ENCODE measurements at places on chromosomes 5 and 9. TPM values are rescaled to one million over a fixed set of nuclear protein-coding genes. Genes with fewer than 3 reads are reported as not detected.
A peak's percentile ranks its signal among the peaks of the same experiment; 100 is the strongest.

DNA sequence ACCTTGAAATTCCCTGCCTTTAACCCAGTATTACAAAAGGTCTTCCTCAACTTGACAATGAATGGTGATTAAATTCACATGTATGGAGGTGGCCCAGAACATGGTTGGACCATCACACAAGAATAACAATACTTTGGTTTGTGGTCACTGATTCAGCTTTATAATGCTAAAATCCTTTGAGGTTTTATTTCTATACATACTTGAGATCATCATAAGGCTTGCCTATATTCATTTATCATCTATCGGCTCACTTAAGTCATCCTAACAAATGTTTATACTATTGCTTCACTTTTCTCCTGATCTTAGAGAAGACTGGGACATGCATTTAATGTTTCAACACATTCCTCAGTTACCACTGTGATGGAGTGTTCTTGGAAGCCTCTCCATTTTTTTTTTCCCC, 191.3 kb downstream of the DMAC1 start:
- DNase-seq: no peak

- DNase-seq: peak; percentile 39
These were observed 10.0 kb upstream of the SHISAL2B start for GRCh38 chr5:64680289-64680688.

GRCh38 chr9:98410185-98410697, 154.8 kb upstream of the TBC1D2 start:
- peak; percentile 66 for DNase-seq

NDOR1 gene
- total RNA-seq: 5.1 TPM

PITX1 gene
- not detected for total RNA-seq

- DNase-seq: no peak
These were observed 151.9 kb downstream of the EBF1 start for GRCh38 chr5:158947846-158948245.

DNA sequence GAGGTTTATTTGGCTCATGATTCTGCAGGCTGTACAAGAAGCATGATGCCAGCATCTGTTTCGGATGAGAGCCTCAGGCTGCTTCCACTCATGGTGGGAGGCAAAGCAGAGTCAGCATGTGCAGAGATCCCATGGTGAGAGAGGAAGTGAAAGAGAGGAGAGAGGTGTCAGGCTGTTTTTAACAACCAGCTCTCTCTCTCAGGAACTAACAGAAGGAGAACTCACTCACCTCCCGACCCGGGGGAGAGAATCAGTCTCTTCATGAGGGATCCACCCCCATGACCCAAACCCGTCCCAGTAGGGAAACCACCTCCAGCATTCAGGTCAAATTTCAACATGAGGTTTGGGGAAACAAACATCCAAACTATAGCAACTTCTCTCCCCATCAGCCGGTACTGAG, 187.7 kb downstream of the ENC1 start:
- DNase-seq: no peak

CDX1 gene
- not detected for total RNA-seq

- DNase-seq: peak; percentile 29
These were observed 85.3 kb upstream of the ADRB2 start for GRCh38 chr5:148740966-148741742.

DNA sequence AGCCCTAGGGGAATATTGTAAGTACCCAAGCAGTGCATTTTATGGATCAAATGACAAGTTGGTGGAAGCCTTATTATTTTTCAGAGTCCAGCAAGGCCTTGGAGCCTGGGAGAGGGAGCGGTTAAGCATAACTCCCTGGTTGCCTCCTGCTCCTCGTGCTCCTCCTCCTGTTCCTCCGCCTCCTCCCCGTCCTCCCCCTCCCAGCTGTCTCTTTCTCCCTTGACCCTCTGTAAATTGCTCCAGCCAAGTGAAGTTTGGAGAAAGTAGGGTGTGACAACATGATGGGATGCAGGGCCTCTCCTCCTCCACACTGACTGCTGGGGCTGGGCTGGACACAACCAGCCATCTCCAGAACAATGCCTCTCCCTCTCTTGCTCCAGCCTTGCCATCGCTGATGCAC, 586.9 kb downstream of the CCDC171 start:
- no peak for DNase-seq

- DNase-seq: peak; percentile 27
These were observed 213.3 kb upstream of the FBXL7 start for GRCh38 chr5:15286650-15287049.

PKD2L2 gene
- total RNA-seq: not detected

GRCh38 chr5:81657386-81657785, 93.5 kb downstream of the SSBP2 start:
- no peak for DNase-seq

DNA sequence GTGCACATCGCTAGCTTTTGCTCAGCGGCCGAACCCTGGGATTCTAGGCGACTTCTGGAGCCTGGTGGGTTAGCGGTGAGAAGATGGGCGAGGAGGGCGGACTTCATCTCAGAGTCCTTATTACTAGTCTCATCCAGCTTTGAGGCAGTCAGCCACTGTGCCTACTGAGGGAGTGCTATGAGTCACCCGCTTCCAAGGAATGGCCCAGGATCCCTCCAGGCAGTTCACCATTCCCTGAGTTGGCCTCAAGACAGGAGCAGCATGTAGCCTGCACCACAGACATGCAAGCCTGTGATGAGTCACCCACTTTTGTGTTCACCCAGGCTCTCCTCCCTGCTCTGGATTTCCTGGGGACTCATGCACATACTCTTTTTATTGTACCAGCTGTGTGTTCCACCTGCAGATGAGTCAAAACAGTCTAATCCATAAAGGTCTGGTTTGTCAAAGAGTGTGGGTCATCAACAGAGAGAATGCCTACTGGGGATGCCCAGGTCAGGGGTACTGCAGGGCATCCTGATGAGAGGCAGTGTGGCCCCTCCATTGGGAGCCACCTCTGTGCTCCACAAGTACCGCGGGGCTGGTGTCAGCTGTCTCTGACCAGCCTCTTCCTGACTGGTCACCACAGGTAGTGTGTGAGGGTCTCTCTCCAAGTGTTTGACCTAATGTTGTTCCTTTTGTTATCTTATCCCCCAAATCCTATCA, 20.2 kb downstream of the SLC22A5 start:
- no peak for DNase-seq

- peak; percentile 58 for DNase-seq
These were observed 8.6 kb downstream of the KLHL9 start for GRCh38 chr9:21326526-21327139.

PDE8B gene
- total RNA-seq: 4.3 TPM

GRCh38 chr5:40569546-40570270, 110.0 kb upstream of the PTGER4 start:
- no peak for DNase-seq

CDKN2B-AS1 gene
- not detected for total RNA-seq

DNA sequence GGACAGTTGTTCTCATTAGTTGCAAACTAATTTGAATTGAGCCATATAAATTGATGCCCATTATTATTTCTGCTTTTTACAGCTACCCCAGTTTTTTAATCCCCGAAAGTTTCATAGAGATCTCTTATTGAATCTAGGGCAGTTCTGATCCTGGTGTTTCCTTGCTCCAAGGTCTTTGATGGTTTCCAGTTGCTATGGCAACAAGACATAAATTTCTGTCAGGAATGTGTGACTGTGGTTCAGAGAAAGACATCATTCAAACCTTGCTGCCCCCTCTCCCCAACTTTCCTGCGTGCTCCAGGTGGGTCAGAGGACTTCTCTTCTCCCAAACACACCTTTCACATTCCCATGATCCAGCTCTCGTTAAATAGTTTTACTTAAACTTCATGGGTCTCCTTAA, 63.4 kb downstream of the TAF11L14 start:
- DNase-seq: no peak

DNA sequence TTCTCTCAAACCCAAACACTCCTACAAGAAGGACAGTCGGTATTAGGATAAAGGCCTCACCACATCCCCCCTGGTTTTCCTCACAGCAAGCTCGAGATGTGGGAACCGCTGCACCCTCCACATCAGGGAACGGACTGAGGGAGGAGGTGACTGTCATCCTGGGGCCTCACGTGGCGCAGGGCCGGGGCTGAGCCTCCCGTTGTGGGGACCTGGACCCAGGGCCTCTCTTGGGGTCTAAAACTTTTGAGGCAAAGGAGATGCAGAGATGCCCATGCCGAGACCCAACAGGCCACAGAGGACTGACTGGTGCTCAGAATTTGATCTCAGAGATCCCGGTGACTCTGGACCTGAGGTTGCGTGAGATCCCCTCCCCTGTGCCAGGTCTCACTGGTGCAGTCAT, 72.7 kb downstream of the MRPL36 start:
- DNase-seq: no peak

LHX3 gene
- total RNA-seq: not detected

DNA sequence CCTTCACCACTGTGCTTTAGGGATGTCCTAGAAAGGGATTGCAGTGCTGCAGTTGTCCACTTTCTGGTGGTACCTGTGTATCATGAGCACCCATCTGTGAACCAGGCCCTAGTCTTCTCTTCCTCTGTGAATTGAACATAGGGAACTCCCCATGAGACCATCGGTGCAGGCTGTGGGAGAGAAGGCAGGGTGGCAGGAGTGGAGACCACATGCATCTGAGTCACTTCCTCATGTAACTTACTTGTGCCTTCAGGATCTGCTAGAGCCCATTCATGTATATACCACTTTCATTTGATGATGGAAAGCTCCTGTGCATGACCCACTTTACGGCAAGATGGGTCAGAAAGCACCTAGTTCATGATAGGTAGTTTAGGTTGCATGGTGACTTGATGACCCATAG, 478.1 kb upstream of the CDH9 start:
- no peak for DNase-seq

- DNase-seq: peak; percentile 79
These were observed 34.4 kb downstream of the CFAP90 start for GRCh38 chr5:7816535-7816901.

GRCh38 chr5:156678484-156678883, 171.6 kb upstream of the PPP1R2B start:
- no peak for DNase-seq

LCN1 gene
- total RNA-seq: not detected

- no peak for DNase-seq
These were observed 1.2 kb upstream of the GRK6 start for GRCh38 chr5:177425196-177425800.

DNA sequence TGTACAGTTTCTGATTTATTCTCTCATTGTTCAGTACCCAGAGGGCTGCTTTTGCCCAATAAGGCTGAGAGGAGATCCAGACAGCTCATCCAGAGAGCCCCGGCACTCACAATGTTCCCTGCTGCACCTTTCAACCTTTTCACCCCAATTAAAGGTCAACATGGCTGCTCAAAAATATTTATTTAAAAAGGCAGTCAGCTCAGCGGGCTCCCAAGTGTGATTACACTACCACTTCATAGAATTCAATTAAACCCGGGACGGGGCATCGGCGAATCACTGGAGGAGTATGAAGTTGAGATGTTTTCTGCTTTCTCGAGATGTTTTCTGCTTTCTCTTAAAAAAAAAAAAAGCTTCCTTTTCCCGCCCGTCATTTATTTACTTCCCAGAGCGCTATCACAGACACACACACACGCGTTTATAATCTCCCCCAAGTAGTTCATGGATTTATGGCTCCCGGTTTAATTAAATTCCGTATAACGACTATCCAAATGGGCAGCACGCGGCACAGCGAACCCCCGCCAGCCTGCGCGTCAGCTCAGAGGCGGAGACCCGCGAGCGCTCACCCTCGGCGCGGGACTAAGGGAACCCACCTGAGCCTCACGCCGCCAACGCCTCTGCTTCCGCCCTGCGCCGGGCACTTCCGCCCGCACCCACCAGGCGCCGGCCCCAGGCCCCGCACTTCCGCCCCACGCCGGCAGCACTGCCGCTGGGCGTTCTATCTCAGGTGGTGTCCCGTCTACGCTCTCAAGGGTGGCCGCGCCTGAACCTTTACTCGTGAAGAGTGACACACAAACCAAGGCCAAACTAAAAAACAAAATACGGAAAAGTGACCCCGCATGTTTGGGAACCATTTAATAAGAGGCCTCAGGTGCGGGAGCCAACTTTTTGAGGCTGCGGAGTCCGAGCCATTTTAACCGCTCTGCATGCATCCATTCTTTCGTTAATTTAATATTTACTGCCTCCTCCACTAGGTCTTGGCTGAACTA, at the start of gene C5orf63:
C5orf63 (minus strand) TSS at position 642 of the 986 bp plus-strand sequence. CDS start 14,507 bp downstream, outside the sequence.
- no peak for DNase-seq

FBXL7 gene
- 14.0 TPM for total RNA-seq

DNA sequence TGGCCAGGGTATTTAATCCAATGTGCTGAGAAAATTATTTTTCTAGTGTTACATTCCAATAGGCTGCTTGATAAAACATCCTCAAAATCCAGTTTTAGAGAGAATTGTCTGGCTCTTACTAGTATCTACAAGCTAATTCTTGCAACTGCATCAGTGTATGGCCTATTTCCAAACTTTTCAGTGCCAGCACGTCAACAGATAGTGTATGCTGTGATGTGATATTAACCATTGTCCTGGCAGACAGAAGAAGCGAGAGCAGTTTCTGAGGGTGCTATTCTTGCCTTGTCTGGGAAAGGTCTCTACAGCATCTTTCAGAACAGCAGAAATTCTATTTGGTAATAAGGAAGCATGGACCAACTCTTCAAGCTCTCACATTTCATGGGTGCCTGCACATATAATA, 174.2 kb upstream of the CDH12 start:
- DNase-seq: no peak

DNA sequence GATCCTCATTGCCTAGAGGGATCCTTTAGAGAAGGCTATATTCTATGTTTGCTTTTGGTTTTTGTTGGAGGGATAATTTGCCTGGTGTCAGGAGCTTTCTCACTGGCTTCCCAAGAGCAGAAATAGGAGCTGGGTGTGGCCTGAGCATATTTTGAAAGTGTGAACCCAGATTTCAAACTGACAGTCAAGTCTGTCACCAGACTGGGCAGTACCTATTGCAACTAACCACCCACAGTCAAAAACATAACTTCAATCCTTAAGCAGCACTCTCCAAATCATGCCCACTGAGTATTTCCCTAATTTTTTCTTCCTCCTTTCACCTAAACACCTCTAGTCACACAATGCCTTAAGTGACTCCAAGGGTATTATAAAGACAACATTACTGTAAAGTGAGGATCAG, 278.4 kb downstream of the EBF1 start:
- DNase-seq: no peak

TICAM2 gene
- total RNA-seq: 0.03 TPM

- no peak for DNase-seq
These were observed 7.4 kb downstream of the PSAT1 start for GRCh38 chr9:78304357-78304756.

DNA sequence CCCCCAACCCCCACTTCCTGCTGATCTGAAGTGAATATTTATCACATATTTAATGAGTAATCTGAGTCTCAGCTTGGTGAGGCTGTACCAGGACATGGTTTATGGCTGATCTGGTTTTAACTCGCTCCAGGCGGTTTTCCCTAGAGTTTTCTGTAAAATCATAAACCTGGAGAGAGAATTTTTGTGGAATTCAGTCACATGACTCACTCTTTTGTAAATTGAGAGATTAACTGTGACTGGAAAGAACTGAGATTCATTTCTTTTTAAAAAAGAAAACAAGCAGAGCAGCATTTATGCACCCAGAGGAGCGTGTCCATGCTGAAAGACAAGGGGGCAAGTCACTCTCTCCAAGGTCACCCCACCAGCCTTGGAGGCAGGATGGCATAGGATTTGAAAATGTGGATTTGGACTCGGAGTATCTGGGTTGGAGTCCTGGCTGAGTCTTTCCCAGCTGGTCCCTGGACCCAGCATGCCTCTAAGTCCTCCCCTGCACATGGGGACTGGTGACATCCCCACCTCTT, 81.8 kb downstream of the ZNF618 start:
- no peak for DNase-seq

AQP7 gene
- 0.25 TPM for total RNA-seq

All from neural progenitor cell (in vitro differentiated cells).